Activated naive CD8-positive, alpha-beta T cell treated with anti-CD3 and anti-CD28 coated beads, Interleukin-2, amount 10 ng/mL, durations not matched to agents 7 days and 5 days (primary cell): ENCODE measurements at places on chromosomes 3 and 15.

GRCh38 chr3:97655971-97656370, 108.6 kb upstream of the ARL6 start:
- no peak for DNase-seq

GRCh38 chr15:66933932-66934867, 131.2 kb upstream of the SMAD3 start:
- no peak for DNase-seq

GRCh38 chr15:90291679-90292356, 26.3 kb downstream of the NGRN start:
- DNase-seq = no peak

DNA sequence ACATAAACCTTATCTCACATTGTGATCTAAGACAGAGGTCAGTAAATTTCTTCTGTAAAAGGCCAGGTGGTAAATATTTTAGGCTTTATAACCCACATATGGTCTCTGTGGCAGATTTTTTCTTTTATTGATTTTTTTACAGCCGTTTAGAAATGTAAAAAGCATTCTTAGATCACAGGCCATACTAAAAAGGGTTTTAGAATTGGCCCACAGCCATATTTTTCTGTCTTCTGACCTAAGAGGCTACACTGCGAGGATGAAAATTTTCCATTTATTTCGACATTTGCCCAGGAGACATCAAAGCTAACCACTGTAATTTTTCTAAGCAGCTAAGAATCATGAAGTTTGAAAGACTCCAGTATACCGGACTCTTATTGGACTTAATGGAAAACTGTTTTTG, 377.2 kb upstream of the SGO1 start:
- DNase-seq = no peak

DNA sequence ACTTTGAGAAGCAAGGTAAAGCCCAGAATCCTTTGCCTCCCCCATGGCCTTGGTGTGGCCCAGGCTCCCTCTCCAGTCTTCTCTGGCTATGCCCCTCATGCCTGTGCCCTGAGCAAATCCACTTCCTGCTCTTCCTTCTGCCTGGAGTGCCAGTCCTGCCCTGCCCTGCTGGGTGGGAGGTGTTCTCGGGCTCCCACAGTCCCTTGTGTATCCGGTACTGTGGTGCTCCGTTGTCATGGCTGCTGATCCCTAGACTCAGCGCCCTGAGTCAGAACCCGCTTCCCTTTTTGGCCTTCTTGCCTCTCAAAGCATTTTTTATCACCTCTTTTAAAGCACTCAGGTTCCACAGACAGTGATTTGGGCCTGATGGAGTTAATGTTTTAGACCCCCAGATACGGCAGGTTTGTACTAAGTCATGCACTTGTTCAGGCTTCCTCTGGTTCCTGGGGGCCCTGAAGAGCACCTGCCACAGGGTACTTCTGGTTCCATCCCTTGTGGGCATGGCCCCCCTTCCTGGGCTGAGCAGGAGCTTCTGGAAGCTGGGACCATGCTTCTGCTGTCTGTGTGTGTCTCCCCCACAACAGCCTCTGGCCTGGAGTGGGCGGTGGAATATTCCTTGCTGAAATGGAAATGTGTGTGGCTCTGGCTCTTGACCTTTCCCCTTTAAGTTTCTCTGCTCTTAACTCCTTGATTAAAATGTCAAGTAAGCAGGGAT, 29.6 kb upstream of the ADAMTS7 start:
- no peak for DNase-seq

GRCh38 chr3:151526757-151527156, 65.9 kb upstream of the IGSF10 start:
- DNase-seq = no peak

DNA sequence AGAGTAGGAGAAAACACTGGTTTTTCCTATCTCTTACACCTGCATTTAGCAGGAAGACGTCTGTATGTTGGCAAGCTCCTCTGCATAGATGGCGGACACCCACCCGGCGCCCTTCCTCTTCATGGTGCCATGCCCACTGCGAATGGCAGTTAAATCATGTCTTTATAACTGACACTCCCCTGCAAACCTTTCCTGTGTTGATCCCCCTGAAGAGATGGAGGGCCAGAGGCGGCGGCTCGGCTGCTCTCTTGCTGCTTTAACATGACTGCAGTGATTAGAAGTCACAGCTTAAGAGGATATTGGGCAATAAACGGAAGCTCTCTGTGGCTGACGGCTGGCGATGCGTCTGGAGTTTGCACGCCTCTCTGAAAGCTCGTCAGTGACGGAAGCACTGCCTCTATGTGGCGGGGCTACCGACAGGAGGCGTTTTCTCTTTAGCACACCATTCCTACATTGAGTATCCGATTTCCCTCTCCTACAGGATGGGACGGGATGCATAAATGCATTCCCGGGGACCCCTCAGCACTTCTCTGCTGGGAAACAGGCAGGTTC, 25.5 kb upstream of the SNRPA1 start:
- peak; percentile 71 for DNase-seq

DNA sequence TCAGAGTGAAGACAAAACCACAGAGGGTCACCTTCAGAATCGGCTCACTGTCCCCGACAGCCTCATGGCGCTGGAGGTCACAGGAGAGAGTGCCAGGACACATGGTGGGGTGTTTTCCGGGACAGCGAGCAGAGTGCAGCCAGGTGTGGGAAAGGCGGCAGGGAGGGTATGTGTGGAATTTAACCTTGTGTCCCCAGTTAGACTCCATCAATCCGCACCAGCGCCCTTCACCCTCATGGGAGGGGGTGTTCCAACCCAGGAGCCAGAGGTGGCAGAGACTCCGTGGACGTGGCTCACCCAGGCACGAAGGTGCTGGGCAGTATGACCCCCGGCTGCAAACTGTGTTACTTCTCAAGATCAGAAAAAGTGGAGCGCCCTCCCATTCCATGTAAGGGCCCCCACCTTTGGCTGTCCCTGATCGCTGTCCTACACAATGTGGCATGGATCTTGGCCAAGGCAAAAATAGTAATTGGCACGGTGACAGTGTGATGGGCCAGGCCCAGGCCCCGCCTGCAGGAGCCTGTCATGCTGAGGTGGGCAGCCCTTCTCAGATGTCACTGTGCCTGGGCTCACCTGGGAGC, 190.3 kb downstream of the XXYLT1 start:
- no peak for DNase-seq

DNA sequence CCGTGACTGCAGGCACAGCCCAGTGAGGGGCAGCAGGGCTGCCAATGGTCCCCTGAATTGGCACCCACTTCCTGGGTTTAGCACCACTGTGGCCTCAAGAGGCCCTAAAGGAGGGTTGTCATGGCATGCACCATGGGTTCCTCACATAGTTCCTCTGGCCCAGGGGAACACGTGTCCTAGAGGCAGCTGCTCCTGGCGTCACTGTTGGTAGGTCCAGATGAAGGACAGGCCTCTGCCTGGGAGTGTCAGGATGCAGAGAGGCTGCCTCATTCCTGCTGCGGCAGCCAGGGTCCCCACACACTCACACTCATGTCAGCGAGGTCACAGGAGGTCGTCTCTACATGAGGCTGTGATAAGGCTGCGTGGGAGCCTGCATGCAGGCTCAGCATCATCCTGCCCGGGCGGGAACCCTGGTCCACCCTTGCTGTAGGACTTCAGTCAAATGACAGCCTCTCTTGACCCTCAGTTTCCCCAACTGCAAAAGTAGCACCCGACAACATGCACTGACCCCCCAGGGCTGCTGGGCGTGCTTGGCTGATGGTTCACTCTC, 26.1 kb upstream of the SFMBT1 start:
- DNase-seq = peak; percentile 32

DNA sequence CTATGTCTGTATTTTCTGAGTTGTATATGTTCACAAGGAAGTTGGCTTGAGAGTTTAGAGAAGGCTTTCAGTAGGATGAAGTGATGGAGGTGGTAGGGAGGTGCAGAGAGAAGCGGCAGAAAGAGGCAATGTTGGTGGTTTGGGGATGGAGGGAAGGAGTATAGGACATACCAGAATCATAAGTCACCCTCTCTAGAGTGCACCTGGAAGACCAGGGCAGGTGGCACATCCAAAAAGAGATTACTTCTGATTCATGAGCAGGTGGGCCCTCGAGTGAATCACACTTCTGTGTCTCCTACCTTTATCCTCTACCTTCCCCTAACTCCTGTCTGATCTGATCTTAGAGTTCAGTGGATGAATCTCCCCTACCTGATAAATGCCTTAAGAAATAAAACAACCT, 41.8 kb upstream of the MRPL3 start:
- no peak for DNase-seq

DNA sequence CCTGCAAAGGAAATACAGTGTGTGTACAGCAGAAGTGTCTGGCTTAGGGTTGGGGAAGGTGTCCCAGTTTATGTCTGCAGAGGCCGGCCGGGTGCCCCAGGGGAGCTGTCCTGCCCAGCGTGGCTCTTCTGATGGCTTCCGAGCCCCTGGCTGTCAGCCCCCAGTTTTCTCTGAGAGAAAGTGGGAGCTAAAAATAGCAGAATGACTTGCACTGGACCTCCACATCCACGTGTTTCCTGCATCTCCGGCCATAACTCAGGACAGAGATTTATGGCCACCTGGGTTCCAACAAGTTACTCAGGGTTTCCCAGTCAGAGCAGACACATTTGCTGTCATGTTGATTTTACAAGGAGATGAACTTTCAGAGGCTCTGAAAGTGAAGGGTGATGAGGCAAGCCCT, 192.0 kb downstream of the ATP10A start:
- no peak for DNase-seq

GRCh38 chr15:68818769-68819494, 1.8 kb downstream of the ANP32A start:
- DNase-seq = peak; percentile 57

DNA sequence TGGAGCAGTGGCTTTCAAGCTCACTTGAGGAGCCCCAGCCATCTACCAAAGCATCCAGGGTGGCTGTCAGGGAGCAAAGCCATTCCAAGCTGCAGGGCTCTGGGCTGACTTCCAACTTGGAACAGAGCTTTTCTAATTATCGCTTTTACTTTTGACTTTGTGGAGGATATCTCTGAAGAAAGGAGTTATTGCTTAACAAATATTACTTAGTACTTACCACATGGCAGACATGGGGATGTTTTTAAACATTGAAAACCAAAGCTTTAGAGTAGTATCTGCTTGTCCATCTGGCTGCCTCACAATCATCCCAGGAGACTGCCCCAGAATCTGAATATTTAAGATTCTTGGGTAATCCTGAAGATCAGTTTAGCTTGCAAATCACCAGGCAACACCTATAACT, 8.9 kb downstream of the TAGLN3 start:
- no peak for DNase-seq

DNA sequence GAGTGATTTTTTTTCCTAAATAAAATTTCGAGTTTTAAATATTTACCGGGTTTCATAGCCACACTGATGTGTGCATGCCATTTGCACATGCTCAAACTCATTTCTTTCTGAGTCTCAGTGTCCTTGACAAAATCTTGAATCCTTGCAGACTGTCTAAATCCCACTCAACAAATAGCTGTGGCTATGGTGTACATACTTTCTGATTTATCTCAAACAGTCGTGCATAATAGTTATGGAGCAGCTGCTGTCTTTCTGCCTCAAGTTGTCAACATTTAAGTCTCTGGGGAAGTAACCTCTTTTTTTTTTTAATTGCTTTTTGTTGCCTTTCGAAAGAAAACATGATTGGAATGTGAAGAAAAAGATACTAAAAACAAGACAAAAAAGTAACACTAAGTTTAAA, 52.8 kb upstream of the UTS2B start:
- no peak for DNase-seq

DNA sequence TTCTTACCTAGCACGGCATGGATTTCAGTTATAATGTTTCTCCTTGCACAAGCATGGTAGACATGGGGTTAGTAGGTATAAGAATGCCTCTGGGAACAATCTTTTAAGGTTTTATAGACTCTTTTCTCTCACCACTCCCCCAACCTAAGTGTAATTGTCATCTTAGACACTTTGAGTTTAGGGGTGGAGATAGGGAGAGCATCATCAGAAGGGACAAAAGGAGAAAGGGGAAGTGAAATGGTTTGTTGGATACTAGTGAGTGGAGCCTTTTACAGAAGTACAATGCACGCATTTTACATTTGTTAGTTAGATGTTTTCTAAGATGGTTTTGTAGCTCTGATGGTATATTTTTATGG, 189.2 kb downstream of the TP63 start:
- DNase-seq = no peak

- no peak for DNase-seq
These were observed 502.5 kb upstream of the GOLIM4 start for GRCh38 chr3:168598250-168598649.

- DNase-seq = no peak
These were observed 207.2 kb downstream of the EPHA3 start for GRCh38 chr3:89314454-89315098.

DNA sequence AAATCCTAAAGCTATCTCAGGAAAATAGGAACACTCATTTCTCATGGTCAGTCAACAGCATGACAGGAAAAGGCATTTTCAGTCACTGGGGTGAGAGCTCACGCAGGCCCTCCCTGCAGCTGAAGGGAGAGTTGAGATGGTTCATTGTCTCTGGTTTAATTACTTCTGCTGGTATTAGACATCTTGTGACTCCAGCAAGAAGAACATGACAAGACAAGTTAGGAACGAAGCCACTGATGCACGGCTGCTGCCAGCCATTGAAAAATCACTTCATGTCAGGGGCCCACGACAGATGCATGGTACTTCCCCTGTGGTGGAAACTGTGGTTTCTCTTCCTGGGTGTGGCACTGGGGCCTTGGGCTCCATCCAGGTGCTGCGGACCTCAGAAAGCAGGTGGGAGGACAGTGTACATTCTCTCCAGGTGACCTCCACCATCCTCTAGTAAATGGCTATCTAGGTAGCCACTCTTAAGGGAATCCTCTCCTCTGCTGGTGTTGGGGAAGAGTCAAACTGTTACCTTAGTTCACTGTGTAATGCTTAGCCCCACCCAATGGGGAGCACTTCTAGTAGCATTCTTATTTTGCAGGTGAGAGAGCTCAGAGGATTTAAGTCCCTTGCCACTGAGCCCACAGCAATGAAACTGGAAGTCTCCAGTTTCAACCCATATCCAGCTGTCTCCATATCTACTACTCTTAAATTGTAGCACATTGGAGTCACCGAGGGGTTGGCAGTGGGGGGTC, 274.2 kb downstream of the LRTM1 start:
- no peak for DNase-seq

- no peak for DNase-seq
These were observed 49.3 kb upstream of the SKOR1 start for GRCh38 chr15:67775998-67776397.

DNA sequence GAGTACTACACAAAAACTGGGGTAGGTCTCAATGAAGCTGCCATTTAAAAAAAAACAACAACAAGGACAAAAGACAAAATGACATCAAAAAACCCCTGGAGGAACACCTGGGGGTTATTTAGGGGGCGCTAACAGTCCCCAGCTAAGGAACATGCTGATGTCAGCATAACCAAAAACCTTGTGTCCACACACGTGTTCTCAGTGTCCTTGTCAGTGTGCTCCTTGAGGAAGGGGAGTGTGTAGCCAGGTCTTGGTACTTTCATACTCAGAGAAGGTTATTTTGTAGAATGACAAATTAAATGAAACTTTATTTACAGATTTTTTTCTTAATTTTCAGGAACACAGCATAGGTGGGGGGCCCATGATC, 31.2 kb upstream of the CLRN1 start:
- no peak for DNase-seq
